Choroid plexus epithelial cell (primary cell): ENCODE measurements at places on chromosomes 4 and X.
A peak's percentile ranks its signal among the peaks of the same experiment; 100 is the strongest.

DNA sequence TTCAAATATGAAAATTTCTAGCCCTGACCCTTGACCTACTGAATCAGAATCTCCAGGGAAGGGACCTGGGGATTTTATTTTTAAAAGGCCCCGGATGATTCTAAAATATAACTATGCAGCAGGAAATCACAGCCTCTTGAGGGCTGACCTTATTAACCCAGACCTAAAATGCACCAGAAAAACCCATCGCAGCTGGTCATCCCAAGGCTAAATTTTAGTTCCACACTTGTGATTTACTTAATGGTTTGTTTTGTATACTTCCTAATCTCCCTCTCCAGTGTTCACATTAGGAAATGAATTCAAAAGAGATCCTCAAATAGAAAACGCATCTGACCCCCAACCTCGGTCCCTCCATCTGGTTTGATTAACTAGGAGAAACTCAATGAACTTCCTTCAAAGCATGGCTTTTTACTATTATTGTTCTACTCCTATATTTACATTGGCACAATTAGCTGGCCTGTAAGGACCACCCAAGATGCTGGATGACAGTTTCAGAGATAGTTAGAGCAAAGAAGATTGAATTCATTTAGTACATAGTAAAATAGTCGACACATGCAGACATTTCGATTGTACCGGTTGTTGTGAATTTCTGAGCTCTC is 147.8 kb upstream of the MED14 start:
- no peak for DNase-seq

GRCh38 chr4:146124023-146124680 is 51.4 kb upstream of the LSM6 start:
- no peak for DNase-seq

GRCh38 chrX:29471829-29472228 is 743.5 kb upstream of the MAGEB2 start:
- no peak for DNase-seq

- DNase-seq, result peak; percentile 43
Measured at GRCh38 chrX:95063554-95063953, 1389.5 kb downstream of the FAM133A start.

GRCh38 chr4:138241281-138242075 is 671 bp downstream of the SLC7A11 start:
- DNase-seq, result peak; percentile 46

DNA sequence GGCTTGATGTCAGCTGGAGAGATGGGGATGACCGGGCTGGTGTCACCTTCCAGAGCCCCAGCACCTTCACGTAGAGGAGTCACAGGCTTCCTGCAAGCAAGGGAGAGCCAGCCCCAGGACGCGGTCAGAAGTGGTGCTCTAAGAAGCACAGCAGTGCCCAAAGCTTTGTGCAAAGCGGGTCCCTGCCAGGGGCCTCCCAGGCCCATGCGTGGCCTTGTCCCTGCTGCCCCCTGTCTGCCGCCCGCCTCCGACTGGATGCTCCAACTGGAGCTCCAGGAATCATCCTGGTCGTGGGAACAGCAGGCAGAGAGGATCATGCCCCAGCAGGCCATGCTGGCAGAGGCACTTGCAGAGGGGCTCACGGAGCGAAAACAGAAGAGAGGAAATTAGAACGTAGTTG is 40.1 kb upstream of the LRPAP1 start:
- no peak for DNase-seq

DNA sequence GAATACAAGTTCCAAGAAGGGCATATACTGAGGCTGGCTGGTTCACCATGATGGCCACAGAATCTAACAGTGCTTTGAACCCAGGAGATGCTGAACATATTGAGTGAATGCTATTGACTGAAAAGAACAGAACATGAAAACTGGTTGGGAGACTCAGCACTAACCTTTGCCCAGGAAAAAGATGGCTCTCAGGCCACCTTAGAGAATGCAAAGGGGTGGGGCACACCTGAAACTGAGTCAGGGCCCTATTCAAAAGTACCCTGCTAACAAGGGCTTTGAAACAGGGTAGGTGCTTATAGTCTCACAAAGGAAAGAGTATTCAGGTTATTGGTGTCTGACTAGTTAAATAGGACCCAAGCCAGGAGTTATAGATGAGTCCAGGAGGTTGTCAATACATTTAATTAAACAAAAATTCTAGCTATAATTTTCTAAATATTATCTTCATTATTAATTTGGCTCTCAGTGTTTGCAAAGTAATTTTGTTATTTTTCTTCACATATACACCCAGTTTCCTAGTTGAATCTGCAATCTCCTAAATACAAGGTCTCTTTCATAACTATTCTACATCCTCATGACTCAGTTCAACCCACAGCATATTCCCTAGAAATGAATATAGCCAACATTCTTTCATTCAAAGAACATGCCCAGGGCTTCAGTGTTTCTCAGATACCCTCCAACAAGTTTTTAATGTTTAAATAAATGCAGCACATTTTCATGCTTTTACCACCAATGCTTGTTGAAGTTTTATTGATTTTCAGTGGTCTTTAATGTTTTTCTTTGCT is 144.2 kb upstream of the RAPGEF2 start:
- peak; percentile 19 for DNase-seq
